ENCODE measurements at places on chromosomes 6 and 20.

- DNase-seq, result no peak
These were observed 1302.8 kb upstream of the EYS start for GRCh38 chr6:67009818-67010217.

DNA sequence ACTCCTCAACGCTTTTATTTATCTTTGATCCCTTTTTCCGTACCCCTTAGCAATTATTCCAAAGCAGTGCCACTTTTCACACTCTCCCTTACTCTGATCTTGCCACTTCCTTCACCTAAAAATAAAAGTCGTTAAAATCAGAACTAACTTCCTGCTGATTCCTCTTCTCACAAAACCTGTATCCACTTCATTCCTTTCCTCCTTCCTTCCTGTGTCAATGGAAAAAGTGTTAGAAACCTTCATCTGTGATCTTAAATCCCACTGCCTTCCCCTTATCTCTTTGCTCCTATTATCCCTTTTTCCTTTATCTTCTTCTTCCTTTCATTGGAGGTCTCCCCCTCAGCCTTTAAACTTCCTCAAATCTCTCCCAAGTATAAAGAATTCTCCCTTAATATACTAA is 49.2 kb downstream of the GOPC start:
- no peak for DNase-seq

GRCh38 chr6:128569732-128570679 is 49.6 kb upstream of the PTPRK start:
- no peak for DNase-seq

DNA sequence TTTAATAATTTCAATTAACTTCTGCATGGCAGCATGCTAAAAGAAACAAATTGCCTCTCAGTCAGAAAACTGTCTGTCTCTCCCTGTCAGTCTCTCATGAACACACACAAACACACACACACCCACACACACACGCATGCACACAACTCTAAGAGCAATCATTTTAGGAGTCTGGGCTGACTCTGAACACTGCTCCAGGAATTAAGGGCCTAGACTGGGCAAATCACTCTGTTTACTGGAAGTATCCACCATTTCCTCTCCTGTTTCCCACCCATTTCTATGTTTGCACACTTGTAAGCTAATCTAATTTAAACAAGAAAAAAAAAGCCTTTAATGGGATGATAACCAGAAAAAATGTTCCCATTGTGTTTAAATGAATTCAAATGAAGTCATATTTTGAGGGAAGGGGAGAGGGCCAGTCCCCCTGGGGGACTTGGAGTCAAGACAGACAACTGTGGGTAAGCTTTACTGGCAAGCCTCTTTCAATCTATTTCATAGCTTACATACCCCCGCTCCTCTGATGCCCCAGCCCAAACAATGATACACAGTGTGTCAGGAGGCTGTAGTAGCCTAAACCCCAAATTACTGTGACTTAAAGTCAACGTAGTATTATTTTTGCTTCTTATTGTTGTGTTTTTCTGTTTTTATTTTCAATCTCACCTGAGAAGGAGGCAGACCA is 447.8 kb upstream of the FLRT3 start:
- no peak for DNase-seq

- no peak for DNase-seq
These were observed 215.8 kb downstream of the UTRN start for GRCh38 chr6:144500892-144501291.

DNA sequence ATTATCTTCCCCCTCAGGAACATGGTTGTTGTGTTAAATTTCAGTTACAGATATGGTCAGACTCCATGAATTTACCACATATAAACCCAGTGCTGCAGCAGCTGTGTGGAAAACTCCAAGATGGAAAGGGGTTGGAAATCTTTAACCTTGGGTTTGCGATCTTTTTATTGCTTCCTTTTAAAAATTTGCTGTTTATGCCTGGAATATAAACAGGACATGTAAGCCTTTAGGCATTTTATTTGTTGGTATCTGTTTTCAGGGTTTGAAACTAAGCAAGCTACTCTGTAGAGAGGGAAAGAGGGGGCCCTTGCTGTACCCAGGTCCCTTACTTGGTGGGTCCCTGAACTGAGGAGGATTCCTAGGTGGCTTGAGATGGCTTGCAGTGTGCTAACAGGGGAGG is 778 bp downstream of the PKIG start:
- no peak for DNase-seq

DNA sequence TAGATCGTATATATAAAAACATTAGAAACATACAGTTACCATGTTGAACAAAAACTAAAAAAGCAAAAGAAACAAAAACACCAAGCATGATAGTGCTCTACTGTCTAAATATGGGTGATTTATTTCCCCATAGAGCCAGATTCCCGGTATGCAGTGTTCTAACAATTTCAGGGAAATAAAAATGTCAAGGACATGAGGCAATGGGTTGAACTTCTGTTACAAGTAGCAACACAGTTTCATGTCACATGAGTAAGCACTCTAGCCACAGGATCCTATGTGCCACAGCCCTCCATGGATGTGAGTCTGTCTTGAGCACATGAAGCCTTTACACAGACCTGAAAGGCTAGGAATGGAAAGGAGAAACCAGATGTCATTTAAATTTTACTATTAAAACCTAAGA is 96.0 kb downstream of the MAP3K5 start:
- DNase-seq, result no peak

GRCh38 chr6:48068278-48069251 is 42.4 kb downstream of the PTCHD4 start:
- no peak for DNase-seq

DNA sequence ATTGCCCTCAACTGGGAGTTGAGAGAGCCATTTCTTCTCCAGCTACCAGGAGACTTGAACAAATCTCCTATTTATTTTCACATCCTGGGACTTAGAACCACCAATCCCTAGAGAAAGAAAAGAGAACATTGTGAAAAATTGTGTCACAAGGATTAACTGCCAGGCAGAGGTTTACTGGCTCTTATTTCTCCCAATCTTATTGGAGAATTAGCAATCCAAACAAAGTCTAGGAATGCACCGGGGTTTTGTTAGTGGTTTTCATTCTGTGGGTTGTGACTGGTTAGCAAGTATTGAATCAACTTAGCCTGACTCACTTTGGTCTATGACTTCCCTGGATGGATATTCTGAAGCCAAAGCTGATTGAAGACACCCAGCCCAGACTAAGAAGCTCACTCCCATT is 21.2 kb upstream of the ENPP5 start:
- DNase-seq, result no peak

- DNase-seq, result no peak
These were observed 15.0 kb downstream of the ESR1 start for GRCh38 chr6:151822252-151823111.

DNA sequence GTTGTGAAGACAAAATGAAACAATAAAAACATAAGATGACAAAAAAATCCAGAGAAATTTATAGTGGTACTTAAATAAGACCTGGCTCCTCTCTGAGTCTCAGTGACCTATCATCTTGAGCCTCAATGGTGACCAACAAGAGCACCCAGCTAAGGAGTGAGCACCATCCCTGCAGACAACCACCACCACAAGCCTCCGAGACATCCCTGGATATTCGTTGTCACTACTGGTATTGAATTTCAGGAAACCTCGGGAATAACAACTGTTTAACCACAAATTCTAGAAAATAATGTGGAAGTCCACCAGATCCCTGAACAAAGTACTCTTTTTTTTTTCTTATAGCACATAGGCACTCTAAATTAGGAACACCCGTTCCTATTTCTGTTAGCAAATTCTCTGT is 32.2 kb upstream of the ADGRF5 start:
- DNase-seq, result no peak

- DNase-seq, result no peak
These were observed 62.9 kb downstream of the QRSL1 start for GRCh38 chr6:106692112-106692818.

DNA sequence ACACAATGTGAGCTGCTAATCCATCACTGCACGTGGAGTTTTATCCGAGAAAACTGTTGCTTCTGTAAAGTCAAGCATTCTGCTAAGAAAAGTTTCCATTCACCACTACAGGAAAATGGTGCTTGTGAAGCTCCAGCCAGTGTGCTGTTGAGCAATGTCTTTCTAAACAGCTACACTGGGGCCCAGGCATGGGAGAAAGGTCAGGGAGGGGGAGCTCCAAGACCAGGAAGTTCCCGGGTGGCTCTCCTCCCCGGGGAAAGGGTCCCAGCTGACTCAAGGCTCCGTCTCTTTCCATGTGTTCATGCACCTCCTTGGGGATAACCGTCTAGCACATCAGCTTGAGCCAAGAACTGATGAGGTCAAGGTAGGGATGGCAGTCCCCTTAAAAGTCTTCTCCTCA is 20.5 kb downstream of the RPP40 start:
- no peak for DNase-seq

DNA sequence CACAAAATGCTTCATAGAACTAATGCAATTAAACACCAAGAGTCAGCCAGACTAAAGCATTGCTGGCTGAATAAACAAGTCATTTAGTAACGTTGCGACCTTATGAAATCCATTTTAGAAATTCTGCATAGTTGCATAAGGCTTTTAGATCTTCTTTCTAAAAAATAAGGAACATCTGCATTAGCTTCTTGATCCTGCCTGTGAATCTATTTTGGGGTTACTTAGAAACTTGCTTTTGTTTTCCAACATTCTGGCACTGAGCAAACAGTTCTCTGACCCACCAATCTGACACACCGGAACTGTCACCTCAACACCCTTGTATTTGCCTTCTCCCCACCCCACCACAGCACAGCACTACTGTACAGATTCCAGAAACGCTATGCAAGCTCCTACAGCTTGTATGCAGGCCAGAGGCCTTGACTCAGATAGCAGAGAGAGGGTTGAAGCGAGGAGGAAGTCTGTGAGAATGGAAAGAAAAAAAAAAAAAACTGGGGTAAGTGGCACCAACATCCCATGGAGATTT is 55.0 kb downstream of the KIF13A start:
- DNase-seq, result no peak

GRCh38 chr6:36858407-36858981 is 16.1 kb downstream of the PPIL1 start:
- no peak for DNase-seq

DNA sequence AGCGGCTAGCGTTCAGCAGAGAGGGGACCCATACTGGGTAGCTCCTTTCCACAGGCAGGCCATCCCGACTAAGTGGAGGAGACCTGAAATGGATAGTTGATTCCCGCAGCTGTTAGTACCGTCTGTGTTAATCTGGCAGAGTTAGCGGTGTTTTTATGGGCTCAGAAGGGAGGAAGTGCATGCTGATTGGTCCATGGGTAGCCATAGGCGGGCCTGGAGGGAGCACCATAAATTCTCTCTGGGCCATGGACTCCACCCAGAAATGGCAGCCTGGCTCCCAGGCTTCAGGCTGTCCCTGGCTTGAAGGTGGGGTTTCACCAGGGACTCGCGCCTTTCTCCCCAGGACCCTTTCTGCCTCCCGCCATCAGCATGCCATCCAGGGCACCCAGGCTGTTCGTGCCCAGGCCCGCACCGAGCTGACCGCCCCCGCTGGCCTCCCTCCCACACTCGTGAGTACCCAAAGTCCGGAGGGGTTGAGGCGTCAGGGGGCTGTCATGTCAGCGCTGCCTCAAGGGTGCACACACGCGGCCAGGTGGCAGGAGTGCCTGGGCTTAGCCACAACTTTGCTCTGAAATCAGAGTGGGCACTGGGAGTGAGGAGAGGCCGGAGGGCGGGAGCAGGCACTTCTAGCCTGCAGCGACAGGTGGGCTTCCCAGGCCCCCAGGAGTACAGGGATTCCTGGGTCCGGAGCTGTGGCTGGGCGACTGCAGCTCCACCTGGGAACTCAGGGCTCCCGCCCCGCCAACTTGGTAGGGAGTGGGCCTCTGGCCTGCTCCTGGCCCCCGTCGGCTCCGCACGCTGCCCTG is 694.3 kb upstream of the FLRT3 start:
- no peak for DNase-seq

- DNase-seq, result no peak
These were observed 45.3 kb upstream of the CNR1 start for GRCh38 chr6:88211446-88211845.

DNA sequence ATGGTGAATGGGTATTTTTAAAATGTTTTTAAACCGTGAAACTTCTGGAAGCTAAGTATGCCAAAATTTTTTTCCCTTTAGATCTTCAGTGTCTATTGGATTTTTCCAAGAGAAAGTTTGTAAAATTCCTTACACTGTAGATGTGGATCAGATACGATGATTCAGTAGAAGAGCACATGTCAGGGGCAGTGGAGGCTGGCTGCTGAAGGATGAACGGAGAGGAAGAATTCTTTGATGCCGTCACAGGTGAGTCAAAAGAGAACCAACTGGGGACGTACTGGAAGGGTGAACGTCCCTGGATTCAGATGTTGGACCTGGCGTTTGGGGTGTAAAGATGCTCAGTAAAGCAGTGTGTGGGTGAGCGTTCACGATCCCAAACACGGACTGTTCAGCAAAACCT is 17.7 kb downstream of the OSBPL2 start:
- no peak for DNase-seq

DNA sequence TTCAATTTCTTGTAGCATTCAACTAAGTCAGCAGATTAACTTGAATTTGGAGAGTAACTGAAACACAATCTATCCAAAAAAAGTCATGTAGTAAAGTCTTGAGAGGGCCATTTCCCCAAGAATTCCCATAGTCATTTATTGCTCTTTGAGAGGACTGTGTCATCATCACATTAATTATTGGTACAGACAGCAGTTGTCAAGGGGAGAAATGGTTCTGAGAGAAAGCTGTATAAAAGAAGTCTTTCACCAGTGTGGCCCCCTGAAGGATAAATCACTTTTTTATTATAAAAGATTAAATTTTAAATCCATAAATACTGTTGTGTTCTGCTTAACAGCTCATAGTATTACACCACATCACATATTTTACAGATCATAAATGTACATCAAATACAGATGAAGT is 111.5 kb downstream of the KHDRBS2 start:
- DNase-seq, result no peak

- DNase-seq, result peak; percentile 19
These were observed 46.9 kb upstream of the ENPP5 start for GRCh38 chr6:46217671-46218131.

GRCh38 chr6:37314487-37315156 is 39.2 kb upstream of the RNF8 start:
- DNase-seq, result peak; percentile 56

DNA sequence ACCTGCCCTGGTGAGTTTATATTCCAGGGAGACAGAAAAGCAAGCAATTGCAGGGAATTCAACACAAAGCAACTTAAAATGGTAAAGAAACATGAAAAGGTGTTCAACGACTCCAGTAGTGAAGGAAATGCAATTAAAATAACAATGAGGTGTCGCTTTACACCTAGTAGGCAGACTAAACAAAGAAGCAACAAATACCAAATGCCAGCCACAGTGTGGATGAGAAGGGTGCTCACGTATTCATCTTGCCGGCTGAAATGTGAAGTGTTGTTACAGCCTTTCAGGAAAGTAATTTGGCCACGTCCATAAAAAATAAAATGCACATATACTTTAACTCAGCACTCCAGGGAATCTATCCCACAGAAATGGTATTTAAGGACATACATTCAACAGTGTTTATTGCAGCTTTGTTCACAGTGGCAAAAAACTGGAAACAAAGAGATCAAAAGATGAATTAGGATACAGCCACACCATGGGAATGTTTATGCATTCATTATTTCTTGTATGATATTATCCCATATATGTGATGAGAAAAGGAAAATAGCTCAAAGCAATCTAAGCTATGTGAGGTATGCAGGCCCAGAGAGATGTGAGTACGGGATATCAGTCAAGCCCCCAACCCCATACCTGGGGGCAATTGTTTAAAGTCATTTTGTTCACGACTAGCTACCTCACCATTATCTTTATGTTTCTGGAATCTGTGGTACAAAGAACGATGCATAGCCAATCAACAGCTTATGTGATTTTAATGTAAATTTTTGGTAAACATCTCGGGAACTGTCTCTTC is 266.0 kb upstream of the SOX4 start:
- no peak for DNase-seq

GRCh38 chr6:4892785-4893485 is 110.9 kb downstream of the RPP40 start:
- DNase-seq, result no peak
